ENCODE measurements at places on chromosomes 5 and 9.

DNA sequence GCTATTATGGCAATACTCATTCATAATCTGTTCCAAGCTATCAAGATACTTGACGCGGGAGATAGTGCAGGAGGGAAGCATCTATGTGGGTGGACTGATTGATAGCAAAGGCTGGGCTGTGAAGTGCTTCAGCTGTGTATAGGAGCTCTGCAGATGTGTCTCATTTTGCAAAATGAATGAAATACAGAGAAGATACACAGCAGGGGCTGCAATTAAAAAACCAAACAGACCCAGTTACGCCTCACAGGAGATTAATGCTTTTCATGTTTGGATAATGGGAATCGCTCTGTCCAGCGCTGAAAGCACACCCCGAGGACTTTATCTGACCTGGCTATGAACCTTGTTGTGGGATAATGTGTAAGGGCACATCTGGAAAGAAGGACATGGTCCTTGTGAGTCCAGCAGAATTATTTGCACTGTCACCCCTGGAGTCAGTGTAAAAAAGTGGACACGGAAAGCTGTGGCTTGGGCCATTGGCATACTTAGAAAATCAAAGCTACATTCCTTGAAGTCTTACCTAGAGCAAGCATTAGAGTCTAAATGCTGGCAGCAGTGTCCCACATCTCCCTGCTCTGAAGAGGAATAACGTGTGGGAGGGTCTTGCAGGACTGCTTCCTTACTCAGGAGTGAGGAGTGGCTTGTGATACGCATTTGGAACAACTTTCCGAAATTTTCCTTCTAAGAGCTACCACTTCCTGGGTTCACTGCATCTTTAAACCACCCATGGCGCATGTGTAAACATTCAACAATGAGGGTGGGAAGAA is 2.6 kb downstream of the SH3RF2 start:
- no peak for DNase-seq

DNA sequence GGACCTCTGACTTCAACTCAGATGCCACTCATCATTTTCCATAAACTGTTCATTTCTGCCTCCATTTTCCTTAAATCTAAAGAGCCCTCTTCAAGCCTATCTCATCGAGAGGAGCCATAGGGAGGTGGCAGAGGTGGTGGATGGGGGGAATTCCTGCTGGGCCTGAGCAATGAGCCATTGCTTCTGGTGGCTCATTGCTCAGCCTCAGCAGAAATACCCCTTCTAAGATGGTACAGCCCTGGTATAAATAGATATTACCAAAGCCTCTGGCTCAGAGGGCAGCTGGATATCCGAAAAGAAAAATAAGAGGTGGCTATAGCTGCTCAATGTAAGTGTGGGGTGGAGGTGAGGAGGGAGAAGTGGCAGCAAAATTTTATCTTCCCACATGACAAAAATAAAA is 313.5 kb downstream of the CAAP1 start:
- no peak for DNase-seq

GRCh38 chr5:96904054-96904931 is 28.0 kb downstream of the ERAP2 start:
- no peak for DNase-seq

- DNase-seq, result no peak
These were observed 83.4 kb downstream of the SH3PXD2B start for GRCh38 chr5:172370648-172371545.

GRCh38 chr5:142466195-142466971 is 141.6 kb upstream of the SPRY4 start:
- no peak for DNase-seq

GRCh38 chr5:37637165-37637845 is 202.5 kb downstream of the GDNF start:
- DNase-seq, result no peak

DNA sequence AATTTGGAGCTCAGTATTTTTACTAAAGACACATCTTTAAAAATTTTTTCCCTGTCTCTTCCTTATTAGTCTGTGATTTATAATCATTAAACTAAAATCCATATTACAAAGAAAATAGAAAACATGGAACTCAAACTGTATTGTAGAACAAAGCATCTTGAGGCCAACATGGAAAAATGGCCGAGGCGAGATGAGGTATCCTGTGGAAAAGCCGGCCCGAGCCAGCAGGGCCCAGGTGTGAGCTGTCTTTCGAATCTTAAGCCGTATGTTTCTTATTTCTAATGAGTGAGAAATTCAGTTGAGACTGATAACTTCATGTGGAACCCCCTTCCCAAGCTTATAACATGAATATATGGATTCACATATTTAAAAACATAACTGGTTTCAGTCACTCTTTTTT is 170.4 kb upstream of the OTULINL start:
- no peak for DNase-seq

GRCh38 chr9:84736536-84736935 is 67.0 kb downstream of the NTRK2 start:
- no peak for DNase-seq

DNA sequence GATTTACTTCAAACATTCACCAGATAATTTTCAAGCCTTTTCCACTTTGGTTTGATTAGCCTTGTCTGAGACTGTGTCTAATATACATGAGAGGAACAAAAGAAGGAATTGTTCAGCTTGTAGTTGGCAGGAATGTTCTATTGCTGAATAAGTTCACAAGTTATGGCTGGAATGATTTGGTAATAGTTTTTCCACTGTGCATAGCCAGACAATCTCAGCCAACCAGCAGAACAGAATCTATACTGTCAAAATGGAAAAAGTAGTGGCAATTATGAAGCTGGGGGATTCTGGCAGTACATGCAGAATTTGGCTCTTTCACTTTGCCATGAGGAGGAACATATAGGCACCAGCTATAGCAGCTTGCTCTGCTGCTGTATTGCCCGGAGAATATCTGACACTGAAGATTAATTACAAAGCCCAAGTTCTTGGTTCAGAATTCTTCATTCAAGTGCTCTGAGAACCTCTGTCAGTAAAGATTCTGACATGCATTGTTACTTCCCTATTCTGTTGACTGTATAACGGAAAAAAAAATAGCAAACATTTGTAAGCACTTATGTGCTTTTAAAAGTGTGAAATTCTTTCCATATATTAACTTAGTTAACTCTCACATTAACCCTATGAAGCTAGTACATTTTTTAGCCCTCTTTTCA is 150.6 kb downstream of the PRR16 start:
- no peak for DNase-seq

GRCh38 chr5:68265347-68265746 is 49.8 kb downstream of the PIK3R1 start:
- DNase-seq, result no peak

- peak; percentile 18 for DNase-seq
These were observed 2.7 kb downstream of the LARP1 start for GRCh38 chr5:154757814-154758406.

DNA sequence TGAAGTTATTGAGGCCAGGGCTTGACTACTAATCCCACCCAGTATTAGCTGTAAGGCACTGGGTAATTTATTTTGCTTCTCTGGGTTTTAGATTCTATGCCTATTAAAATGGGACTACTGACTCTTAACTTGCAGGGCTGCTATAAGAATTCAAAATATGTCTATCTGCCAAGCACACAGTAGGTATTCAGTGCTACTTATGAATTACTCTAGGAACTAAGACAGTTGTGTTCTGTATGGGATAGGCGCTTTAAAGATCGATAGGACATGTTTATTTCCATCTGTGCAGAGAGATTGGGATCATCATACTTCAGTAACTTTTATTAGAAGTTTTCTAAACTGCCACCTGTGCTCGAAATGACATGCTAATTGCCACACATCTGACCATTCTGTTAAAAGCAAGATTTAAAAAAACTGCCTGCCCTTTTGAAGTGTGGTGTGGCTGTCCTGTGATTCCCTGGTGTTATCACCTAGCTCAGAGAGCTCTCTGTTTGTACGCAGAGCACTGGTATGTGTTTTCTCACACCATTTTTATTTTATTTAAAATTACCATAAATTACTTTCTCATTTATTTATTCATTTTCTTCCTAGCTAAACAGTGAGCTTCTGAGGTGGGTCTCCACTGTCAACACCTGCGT is 58.7 kb downstream of the FYB1 start:
- DNase-seq, result no peak

GRCh38 chr9:122347348-122348287 is 23.2 kb upstream of the PTGS1 start:
- no peak for DNase-seq

DNA sequence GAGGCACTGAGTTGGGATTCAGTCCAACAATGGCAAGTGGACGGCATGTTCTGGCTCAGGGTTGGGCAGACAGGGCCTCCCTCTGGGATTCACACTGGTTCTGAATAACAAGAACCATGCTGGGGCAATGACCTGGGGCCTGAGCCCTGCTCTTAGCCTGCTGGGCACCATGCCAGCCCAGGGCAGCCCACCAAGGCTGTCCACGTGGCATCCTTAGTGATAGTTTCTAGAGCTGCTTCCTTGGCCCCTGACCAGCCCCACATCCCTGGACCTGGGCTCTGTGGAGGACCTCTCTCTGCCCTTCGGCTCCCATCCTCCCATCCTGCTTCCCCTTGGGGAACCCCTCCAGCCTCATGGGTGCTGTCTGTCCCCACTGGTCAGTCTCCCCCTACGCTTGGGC is 22.3 kb upstream of the OLFM1 start:
- DNase-seq, result no peak

DNA sequence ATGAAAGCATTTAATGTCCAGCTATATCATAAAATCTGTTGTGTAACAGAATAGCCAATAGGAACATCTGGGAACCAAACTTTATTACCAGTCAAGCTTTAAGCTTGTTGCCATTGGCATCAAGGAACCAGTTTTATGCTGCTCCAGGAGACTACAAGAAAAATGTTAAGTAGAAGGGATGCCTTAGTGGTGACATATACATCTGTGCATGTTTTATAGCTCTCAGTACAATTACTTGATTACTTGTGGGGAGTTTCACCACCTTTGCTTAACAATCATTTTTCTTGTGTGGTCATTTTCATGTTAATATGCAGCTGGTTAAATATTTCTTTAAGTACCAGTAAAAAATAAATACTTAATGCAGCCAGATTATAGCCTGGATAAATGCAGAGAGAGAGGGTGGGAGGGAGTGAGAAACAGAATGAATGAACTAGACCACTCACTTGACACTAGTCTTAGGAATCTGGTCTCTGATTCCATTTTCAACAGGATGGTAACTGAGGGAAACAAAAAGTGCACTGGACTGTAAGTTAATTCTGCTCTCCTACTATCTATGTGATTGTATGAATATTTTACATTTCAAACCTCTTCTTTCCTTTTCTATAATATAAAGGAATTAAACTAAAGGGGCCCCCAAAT is 35.7 kb upstream of the LURAP1L start:
- DNase-seq, result no peak

DNA sequence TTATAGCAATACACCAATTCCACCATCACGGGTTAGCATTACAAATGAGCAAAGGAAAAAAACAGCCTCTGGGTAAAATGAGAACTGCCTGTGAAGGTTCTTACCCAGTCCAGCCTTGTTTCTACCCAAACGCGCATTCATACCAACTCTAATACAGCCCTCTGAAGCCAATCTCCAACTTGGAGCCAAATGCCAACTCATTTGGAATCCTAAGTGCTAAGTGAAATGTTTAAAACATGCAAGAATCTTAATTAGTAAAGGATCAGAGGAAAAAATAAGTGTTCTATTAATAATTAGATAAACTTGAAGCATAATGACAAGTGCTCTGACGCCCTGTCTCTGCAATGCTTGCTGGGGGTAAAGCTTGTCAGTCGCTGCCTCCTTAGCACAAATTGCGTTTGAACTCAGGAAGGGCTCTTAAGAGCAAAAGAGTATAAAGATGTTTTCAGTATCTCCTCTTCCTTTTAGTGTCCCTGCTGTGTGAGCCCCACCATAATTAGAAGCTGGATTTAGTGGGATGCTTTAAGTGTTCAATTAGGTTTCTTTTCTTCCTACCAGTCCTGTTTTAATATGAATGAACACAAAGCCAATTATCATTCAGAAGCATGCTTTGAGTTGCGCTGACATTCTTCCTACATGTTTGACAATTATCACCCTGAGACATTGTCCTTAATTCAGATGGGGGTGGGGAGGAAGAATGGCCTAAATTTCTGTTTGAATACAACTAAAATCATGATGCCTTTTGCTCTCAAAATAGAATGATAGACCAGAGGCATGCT is 537.6 kb downstream of the DTWD2 start:
- no peak for DNase-seq

GRCh38 chr5:53076014-53076583 is 33.5 kb downstream of the MOCS2 start:
- no peak for DNase-seq

DNA sequence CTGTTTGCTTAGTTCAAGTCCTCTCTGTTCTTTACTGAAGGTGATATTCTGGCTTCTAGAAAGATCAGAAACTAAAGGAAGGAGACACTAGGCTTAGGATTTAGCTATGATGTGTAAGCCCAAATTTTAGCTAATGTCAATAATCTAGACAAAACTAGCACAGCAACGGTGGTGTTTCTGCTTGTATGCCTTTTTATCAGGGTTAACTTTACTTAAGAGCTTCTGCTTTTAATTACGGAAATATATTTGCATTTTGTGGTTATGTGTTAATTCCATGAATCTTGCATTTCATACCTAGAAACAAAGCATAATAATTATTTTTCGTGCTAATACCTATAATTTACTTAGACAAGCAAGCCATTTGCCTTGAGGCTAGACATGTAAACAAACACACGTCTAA is 96.1 kb downstream of the PAX5 start:
- DNase-seq, result no peak

- no peak for DNase-seq
These were observed 4.5 kb upstream of the CARD19 start for GRCh38 chr9:93091453-93092081.

GRCh38 chr5:59559323-59559722 is 334.2 kb downstream of the PDE4D start:
- DNase-seq, result no peak

DNA sequence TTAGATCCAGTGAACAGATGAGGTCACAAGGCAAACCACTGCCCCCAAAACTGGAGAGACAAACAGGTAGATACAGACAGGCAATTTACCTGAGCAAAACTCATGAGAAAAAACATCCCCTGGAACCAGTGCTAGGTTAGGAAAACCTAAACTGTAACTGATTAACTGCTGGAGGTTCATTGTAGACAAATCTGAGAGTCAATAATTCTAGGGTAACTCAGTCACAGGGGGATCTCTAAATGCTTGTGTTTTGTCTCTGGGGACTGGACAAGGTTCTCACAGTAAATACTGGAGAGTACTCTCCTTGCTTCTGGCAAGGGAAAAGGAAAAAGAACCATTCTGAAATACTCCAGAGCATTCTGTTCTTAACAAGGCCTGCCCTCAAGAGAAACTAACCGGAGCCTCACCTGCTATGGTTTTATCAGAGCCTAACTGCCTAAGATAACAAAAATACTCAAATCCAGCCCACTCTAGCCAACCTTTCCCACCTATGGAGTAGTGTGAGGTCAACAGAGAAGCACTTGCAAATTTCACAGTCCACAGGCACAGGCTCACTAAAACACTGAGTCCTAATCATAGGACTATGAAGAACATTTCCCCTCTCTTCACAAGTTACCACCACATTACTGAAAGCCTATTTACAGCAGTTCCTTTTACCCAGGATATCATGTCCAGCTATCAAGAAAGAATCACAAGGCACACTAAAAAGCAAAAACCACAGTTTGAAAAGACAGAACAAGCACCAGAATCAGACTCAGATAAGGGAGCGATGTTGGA is 139.9 kb upstream of the ACOT12 start:
- no peak for DNase-seq

GRCh38 chr9:10946676-10947410 is 334.0 kb upstream of the PTPRD start:
- no peak for DNase-seq

GRCh38 chr5:153964880-153965645 is 73.6 kb downstream of the FAM114A2 start:
- peak; percentile 7 for DNase-seq

GRCh38 chr9:93451849-93452709 is 594 bp downstream of the FAM120A start:
- peak; percentile 46 for DNase-seq

Measured in naive B cell (primary cell).